ENCODE measurements at places on chromosomes 3 and 15.

DNA sequence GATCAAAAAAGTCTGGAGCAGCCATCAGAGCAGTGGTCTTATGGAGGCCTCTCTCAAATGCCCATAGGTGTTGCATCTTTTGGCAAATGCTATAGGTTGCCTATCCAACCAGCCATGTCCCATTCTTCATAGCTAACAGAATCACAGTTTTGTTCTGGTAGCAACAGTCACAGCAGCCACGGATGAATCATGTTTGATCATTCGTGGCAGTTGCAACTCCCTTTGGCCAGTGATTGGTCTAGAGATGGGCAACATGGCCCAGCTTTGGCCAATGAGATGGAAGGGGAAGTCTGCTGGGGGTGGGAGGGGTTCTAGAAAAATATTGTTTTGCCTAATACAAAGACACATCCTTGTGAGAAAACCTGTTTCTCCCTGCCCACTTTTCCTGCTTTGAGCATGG is 50.3 kb upstream of the PPP2R3A start:
- no peak for DNase-seq

GRCh38 chr3:131699001-131699400 is 196.2 kb upstream of the MRPL3 start:
- DNase-seq, result no peak

- no peak for DNase-seq
Measured at GRCh38 chr15:95503107-95503506, 827.4 kb upstream of the NR2F2 start.

DNA sequence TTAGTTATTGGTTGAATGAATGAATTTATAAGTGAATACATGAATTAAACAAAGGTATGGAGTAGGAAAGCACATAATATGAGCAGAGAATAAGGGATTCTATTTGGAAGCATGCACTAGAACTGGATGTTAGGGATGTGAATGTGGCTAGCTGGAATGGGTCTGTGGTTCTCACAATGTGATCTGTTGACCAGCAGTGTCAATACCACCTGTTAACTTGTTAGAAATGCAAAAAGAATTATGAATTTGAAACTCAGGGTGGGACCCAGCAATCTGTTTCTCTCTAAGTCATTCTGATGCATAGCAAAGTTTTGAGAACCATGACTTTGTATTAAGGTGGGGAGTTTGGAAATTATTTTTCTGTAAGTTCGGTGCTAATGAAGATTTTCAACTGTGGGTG is 41.0 kb upstream of the SATB1 start:
- DNase-seq, result no peak

DNA sequence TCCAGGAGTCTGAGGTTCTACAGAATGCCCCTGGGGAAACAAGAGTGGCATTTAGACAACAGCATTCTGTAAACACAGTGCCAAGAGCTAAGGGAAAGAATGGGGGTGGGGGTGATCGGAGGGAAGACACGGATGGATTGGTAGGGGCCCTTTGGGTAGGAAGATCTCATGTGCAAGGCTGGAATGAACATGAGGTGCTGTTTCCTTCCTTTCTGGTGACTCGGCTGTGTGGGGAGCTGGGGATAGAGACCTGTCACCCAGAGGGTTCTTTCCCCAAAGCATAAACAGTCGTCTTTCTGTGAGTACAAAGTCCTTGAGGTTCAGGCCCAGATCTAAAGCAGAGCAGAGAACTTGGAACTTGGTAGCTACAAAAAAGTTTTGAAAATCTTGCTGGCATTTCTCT is 11.7 kb downstream of the TPM1 start:
- no peak for DNase-seq

DNA sequence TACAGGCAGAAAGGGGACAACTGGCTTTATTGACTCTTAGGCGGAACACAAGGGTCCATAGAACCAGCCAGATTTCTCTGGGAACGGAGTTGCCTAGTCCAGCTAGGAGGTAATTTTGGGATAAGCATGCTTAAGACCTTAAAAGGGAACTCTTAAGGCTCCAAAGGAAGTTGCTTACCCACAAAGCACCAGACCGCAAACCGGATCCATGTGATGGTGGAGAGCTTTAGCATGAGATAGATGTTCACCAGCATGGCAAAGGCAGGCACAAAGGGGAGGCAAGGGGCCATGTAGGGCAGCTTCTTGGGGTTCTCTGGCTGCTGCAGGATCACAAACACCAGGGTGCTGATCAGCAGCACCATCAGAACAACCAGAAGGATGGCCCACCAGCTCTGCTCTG is 61.4 kb downstream of the CLDN11 start:
- no peak for DNase-seq

GRCh38 chr15:69037977-69038376 is 23.5 kb downstream of the NOX5 start:
- no peak for DNase-seq

- no peak for DNase-seq
Measured at GRCh38 chr3:187765342-187765741, 20.1 kb upstream of the BCL6 start.

GRCh38 chr3:178623666-178624255 is 87.5 kb downstream of the KCNMB2 start:
- DNase-seq, result no peak

GRCh38 chr3:159787178-159787574 is 201.5 kb upstream of the IL12A start:
- DNase-seq, result no peak

GRCh38 chr3:13495921-13496723 is 16.0 kb downstream of the HDAC11 start:
- peak; percentile 73 for DNase-seq

- peak; percentile 48 for DNase-seq
Measured at GRCh38 chr15:90829942-90830440, 38.4 kb upstream of the FURIN start.

DNA sequence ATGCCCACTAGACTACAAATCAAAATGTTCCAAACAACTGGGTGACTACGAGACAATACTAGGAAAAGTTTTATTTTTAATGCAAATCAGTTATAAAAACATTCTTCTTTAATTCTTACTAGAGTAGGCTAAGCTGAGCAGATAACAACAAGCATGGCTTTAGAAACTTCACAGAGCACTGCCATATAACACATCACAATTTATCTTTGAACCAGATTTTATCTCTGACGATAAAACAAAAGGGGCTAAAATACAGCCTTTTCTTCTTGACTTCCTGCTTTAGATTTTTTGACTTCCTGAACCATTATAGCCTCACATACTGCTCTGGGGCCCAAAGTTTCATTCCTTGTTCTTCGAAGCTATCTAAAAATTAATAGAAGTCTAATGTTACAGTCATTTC is 25.9 kb downstream of the TBC1D2B start:
- DNase-seq, result no peak

GRCh38 chr3:16426665-16427064 is 86.8 kb downstream of the RFTN1 start:
- no peak for DNase-seq

- DNase-seq, result peak; percentile 63
Measured at GRCh38 chr15:38670128-38671005, 105.8 kb upstream of the RASGRP1 start.

DNA sequence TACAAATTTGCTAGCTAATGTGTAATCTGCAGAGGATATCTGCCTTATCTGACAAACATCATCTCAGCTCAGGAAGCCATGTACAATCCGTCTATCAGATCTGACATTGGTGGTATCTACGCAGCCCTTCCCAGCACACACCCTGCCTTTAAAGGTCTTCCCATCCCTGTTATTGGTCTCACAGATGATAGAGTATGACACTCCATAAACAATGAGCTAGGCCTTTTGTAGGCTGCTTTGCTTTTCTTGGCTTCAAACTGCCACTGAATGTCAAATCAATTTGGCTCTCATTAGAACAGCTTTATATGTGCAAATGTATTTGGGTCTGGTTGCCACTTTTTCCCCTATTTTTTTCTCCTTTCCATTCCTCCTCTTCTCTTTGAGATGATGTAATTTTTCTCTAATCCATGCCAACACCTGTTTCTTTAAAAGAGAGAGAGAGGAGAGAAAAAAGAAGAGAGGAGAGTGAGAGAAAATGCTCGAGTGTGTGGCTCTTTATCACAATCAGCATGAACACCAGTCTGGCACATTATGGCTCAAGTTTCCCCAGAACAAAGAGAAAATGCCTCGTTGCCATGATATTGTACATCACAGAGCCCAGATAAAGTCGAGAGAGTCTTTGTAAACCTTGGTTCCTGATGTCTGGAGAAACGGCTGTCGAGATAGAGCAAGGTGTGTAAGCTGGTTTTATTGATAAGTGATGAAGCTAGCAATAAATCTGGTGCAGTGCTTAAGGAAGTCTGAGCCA is 80.8 kb upstream of the DPH6 start:
- DNase-seq, result no peak

DNA sequence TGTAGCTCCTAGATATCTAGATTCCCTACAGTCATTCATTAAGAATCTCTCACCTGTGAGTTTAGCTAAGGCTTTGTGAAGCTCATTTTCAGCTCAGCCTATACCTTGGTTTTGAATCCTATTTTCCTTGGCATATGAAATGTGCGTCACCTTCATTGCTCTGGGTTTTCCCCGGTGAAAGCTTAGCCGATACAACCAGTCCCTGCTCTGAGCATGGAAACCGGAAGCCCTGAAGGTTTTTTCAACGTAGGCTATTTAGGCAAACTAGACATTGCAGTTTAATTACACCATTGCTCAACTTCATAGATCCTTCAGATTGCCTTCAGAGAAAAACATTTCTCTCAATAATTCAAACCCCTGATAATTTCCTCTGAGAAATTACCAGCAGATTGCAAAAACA is 206.8 kb upstream of the TPRG1 start:
- DNase-seq, result no peak

DNA sequence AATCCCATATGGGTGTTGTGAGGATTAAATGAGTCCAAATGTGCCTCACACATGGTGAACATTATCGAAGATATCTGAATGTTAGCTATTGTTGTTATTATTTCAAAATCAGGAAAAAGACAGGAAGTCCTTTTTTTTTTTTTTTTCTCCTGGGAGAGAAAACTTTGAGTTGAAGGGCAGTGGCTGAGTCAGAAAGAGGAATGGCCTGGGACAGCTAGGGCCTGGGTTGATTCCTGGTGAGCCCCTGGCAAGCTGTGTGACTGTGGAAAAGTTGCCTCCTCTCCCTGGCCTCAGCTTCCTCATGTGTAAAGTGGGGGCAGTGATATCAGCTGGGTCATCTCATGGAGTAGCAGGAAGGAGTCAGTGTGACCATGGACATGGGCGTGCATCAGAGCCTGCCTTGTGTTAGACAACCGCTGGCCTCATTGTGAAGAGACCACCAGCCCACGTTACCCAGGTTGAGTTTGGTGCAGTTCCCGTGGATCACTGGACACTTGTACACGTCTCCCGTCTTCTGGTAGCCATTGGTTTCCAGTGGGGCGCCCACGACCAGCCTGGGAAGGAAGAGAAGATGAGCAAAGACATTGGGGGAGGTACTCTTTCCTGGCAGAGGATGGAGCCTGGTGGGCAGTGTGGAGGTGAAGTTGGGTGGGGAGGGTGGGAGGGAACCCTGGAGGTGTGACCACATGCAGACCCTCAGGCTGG is 63.1 kb downstream of the ITGA11 start:
- DNase-seq, result no peak

DNA sequence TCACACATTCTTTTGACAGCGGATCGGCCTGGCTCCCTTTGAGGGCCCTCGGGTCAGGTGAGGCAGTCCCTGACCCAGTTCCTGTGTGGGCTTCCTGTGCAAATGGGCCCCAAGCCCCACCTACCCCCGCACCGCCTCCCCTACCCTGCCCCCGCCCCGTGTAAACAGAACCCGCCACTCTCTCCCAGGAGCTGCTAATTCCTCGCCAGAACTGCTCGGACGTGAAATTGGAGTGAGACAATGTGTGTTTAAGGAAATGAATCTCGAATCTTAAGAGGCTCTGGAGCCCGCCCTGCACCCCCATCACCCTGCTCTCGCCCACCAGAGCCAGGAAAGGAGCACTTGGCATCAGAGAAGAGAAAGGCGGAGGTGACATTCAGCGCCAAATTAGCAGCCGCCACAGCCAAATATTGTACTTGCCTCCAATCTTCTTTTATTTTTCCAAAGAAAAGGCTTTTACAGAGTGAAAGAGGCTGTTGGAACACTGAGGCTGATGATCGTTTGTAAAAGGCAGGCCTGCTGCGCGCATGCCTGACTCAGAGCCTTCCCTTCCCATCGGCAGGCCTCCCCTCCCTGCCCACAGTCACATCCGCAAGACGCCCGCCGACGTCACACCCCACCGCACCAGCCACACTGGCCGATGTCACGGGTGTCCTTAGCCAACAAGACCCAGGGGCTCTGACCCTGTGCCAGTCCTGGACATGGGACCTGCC is 53.1 kb downstream of the CACNA2D2 start:
- DNase-seq, result peak; percentile 75

DNA sequence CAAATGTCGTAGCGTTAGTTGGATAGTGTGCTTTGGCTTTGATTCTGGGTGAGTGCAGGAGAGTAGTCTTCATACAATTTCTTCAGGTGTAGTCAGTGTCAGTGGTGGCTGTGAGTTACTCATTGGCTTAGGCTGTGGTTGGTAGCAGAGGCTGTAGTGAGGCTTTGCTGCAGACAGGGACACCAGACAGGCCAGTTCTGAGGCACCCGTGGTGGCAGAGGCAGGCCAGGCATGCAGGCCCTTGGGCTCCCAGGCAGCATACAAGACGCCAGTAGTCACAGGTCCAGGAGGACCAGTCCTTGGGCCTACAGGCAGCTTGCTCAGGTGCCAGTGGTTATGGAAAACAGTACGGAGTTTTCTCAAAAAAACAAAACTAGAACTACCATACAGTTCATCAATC is 61.3 kb downstream of the DMXL2 start:
- DNase-seq, result no peak

- DNase-seq, result peak; percentile 28
Measured at GRCh38 chr3:36700537-36701248, 63.7 kb downstream of the DCLK3 start.

DNA sequence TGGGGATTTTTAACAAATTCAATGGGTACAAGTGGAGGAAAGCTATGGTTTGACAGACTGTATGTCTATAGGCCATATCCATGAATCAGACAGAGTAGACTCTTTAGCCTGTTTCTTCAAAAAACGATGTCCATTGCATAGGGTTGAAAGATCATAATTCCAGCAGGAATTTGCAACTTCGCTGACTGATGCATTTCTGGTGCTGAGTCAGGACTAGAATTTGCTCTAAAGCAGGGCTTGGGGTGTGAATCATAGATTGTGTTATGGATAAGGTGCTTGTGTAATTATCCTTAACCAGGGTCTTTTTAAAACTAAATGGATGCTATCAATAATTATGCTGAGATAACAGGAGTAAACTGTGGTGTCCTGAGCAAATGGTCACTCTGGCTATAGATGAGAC is 200.4 kb upstream of the TBC1D5 start:
- no peak for DNase-seq

DNA sequence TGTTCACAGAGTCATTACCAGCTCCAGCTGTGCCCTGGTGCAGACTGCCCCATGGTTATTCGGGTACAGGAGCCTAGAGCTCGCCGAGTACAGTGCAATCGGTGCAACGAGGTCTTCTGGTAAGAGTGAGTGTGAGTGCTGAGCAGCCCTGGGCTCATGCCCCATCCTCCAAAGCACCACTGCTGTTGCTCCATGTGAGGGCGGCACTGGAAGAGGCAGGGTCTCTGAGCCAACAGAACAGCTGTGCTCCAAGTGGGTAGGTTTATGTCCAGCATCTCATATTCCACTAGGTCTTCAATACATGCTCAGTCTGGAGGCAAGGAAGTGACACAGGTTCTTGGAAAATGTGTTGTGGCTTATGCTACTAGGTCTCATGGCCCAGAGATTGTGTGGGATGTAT is 19.5 kb upstream of the P4HTM start:
- no peak for DNase-seq

GRCh38 chr3:45187694-45188141 is 38.4 kb downstream of the TMEM158 start:
- DNase-seq, result peak; percentile 29

- DNase-seq, result peak; percentile 33
Measured at GRCh38 chr3:169661361-169662131, 2.0 kb downstream of the MECOM start.
